Renal cortex interstitium (tissue), 15 donors: ENCODE measurements at places on chromosomes 7 and 10.

GRCh38 chr10:37206132-37206531 is 80.7 kb downstream of the ANKRD30A start:
- DNase-seq = no peak

- no peak for DNase-seq
These were observed 496.8 kb downstream of the TFEC start for GRCh38 chr7:115533785-115534184.

GRCh38 chr7:70212281-70212680 is 614.0 kb downstream of the AUTS2 start:
- DNase-seq = no peak

GRCh38 chr10:112658900-112659638 is 212.1 kb downstream of the VTI1A start:
- DNase-seq = no peak

DNA sequence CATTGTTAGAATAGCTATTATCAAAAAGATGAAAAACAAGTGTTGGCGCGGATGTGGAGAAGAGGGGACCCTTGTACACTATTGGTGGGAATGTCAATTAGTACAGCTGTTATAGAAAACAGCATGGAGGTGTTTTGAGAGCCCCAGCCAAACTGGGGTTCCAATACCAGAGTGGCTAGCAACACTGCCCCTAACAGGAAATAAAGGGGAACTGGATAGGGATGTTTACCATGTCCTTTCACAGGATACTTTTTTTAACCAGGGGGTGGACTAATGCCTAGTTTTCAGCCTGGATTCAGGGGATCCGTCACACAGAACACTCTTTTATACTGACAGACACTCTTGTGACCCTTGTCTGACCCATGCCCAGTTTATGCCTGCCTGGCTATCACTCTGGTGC is 6.9 kb upstream of the GSTK1 start:
- no peak for DNase-seq
